MG63 (cell line): ENCODE measurements at places on chromosomes 7 and 10.

GRCh38 chr7:90412458-90413184 is 9.4 kb downstream of the CLDN12 start:
- DNase-seq, result no peak

GRCh38 chr10:29554660-29555059 is 80.1 kb downstream of the SVIL start:
- DNase-seq, result peak; percentile 41

- DNase-seq, result no peak
Observed at GRCh38 chr7:84664626-84665025, 470.0 kb upstream of the SEMA3A start.

DNA sequence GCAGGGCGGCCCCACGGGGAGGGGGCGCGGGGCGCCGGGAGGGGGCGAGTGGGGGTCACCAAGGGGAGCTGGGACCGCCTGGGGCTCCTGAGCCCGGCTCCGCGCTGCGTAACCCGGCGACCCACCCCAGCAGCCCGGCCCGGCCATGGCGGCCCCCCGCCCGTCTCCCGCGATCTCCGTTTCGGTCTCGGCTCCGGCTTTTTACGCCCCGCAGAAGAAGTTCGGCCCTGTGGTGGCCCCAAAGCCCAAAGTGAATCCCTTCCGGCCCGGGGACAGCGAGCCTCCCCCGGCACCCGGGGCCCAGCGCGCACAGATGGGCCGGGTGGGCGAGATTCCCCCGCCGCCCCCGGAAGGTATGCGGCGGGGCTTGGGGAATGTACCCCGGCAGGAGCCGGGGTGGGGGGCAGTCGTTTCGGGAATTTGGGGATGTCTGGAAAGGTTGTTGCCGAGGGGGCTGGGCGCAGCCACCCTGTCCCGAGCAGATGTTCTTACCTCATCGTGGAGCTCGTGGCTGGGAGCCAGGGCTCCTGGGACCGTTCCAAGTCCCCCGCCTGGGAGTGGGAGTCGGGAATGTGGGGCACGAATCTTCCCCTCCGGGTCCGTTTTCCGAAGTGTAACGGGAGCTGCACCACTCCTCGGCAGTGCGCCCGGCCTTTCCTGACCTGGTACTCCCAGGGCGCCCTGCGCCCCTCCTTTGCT is 431 bp downstream of the ZYX start:
- peak; percentile 70 for DNase-seq

DNA sequence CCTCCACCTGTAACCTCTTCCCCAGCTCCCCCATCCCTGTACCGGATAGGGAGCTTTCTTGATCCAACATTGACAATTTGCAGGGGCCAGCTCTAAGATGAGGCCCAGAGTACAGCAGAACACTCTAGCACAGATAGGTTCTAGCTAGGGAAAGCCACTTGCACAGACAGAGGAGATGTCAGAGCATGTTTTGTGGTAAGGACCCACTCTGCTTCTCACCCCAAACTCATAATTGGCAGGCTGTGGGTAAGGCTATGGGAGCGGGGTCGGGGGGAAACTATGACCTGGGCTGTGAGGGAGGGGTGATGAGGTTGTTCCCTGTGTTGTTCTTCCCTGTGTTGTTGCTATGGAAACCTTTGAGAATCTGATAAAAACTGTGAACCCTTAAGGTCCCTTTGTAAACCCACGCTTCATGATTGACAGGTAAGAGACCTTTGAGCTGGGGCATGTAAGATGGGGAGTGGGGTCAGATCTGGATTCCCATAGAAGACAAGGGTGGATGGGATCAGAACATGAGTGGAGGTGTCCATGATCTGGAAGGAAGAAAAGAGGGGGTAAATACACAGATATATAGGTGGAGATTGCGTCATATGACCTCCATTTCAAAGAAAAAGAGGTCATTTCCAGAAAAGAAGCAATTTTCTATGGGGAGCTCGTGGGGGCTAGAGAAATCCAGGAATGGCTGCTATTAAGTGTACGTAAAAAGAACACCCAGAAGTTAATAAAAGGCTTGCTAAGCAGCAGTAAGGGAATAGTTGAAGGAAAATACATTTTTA is 4.0 kb downstream of the CALD1 start:
- no peak for DNase-seq

DNA sequence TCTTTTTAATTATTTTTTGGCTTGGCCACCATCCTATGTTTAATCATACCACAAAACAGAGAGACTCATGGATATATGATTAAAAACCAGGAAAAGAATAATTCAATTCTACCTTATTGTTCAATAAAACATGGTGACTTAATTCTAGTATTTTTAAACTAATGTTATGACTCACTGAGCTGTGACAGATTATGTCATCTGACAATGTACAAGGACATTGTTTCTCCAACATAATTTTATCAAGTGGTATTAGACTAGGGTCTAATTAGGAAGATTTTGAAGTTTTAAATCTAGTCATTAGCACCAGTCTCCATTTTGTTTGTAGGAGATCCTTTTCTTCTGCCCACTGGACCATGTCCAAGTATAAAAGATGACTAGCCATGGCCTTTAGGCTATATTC is 199.3 kb upstream of the MDFIC start:
- no peak for DNase-seq

DNA sequence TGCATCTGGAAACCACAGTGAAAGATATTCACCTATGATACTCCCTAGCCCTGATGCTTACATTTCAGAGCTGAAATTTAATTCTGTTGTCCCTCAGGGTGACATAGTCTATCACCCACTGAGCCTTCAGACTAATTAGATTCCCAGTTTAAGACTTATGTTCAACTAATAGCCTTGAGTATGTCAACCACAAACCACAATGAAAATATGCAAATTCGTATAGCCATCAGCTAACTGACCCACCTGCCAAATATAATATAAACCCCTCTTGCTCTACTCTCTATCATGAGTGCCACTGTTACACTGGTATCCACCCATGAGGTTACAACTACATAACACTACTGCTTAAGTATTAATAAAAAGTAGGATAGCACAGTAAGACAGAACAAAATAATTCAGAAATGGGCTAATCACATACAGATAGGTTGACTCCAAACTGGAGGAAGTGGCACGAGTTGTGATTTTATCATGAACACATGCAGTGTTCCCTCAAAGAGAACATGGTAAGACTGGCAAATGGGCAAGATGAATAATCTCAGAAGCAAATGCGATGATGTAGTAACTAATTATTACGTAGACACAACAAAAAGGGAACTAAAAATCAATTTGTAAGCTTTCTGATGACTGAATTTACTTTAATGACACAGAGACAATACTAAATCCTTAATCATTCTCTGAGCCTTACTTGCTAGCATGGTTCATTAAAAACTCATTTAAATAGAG is 290.6 kb downstream of the PARD3 start:
- no peak for DNase-seq

DNA sequence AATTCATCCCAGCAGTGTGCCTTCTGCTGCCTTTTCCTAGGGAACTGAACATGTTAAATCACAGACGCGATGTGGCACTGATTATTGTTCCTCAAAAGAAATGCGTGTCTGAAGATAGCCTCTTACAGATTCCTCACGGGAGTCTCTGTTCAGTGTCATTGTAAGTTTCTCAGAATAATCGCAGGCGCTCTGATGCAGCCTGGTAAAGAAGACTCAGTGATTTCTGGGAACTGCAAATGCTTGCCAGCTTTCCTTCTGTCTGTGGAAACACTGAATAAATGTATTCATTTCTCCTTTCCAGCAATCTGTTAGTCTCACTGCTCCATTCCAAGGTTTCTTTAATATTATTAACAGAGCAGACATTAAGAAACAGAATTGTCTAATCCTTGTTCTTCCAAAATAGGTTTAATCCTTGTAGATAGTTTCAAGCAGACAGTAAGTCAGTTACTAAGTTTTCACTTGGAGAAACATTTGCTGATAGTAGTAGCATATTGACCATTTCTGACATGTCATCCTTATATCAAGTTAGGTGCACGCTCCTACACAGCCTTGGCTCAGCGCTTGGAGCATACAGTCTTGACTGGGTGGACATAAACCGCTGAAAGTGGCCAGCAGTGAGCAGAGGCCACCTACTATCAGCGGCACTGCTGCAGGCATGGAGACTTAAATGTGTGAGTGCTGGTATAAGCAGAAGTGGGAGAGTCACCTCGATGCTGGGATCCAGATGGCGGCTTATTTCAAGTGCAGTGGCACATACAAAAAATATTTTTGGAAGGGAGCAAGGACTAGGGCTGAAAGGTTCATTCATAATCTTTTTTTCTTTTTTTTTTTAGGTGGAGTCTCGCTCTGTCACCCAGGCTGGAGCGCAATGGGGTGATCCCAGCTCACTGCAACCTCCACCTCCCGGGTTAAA is 27.7 kb downstream of the MMRN2 start:
- no peak for DNase-seq

DNA sequence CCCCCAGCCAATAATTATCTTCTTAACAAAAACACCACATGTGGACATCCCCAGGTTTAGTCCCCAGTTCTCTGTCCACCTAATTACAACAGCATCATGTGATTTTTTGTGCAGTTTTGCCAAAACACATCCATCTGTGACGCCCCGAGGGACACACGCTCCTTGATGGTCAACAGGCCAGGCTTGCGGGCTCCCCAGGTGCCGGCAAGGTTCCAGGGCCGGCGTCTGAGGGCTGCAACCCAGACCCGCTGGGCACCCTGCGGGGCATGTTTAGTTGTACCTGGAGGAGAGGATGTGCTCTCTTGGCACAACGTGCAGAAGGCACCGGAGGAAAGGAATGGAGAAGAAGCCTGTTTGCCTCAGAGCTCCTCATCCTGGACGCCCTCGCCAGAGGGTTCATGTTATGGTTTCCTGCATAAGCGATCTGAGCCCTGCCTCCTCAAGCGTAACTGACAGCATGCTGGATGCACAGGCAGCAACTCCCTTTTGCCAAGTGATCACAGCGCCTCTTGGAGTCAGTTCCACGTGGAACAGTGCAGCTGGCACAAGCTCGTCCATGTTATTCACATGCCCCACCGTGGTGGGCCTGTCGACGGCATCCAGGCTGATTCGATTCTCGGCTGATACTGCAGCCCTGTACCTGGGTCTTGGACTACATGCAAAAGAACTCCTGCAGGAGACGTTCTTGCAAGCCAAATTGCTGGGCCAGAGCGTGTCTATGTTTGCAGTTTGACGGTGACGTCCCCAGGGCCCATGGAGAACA is 41.6 kb downstream of the JAKMIP3 start:
- no peak for DNase-seq

GRCh38 chr7:69553190-69553589 is 45.1 kb upstream of the AUTS2 start:
- DNase-seq, result no peak

DNA sequence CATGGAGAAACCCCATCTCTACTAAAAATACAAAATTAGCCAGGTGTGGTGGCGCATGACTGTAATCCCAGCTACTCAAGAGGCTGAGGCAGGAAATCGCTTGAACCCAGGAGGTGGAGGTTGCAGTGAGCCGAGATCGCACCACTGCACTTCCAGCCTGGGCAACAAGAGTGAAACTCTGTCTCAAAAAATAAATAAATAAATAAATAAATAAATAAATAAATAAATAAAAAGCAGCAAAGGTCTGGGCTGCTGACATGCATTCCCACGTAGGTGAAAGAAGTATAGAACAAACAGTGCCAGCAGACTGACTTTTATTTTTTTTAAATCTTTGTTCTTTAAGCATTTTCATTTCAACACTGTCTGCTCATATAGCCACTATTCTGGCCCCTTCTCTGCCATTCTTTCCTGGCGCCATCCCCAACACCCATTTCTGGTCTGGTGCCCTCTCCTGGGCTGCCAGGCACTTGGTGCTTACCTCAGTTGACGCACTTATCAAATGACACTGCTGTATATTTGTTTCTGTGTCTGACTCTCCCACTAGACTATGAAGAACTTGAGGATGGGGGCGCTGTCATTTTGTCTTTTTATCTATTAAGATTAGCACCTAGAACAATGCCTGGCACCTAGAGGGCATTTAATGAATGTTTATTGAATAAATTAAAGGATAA is 15.6 kb downstream of the FAM107B start:
- DNase-seq, result no peak

DNA sequence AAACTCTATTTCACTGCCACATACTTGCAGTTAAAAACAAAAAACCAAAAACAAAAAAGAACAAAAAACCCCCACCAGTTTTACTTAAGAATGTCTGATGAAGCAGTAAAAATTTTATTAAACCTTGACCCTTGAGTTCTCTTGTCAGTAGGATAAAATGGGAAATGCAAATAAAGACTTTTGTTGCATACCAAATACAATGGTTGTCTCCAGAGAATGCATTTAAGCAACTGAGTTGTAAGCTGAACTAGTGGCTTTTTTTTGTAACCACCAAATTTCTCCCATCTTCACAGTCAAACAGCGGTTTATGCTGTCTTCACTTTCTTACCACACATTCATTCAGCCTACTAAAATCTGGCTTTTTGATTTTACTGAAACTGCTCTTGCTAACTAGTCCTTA is 3.1 kb downstream of the SYPL1 start:
- no peak for DNase-seq

- no peak for DNase-seq
Observed at GRCh38 chr10:25600651-25601050, 333.4 kb upstream of the MYO3A start.

DNA sequence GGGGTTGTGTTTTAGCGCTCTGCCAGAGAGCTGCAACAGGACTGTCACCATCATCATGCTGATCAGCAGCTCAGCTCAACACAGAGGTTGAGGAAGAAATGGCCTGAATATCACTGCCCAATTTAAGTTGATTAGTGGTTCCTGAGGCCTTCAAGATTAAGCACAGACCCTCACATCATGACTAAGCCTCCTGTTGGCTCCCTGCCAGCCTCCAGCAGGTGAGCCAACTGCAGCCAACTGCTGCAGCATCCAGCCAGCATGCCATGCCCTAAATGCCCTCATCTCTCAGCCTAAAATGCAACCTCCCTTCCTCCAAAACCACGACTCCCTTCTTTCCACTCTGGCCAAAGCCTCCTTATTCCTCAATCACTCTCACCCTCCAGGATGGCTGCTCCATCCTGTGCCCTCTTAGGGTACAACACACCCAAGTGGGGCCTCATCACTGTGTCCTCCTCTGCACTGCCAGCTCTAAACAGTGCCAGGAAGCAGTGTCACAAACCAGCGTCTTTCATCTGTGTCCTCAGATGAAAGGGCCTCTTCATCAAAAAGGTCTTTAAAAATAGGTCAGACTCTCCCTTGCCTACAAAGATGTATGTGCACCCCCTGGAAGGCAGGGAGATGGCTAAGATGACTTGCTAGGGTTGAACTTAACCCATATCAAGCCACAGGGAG is 259.3 kb downstream of the ZEB1 start:
- no peak for DNase-seq

DNA sequence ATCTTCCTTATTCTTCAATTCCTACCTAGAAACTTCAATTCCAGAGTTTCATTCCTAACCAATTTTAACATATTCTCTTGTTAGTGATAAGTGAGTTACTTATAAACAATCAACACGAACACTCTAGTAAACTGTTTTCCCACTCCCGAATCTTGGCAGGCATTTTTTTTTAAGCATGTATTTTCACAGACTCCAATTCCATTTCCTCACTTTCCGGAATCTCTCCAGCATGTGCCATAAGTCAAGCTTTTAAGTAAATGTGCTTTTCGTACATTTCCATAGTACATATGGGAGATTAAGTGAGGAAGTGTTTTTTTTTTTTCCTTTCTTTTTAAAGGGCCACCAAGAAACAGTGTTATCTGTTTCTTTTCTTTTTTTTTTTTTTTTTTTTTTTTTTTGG is 89.1 kb downstream of the FGFR2 start:
- DNase-seq, result no peak
